ENCODE measurements at places on chromosomes 4 and X.

DNA sequence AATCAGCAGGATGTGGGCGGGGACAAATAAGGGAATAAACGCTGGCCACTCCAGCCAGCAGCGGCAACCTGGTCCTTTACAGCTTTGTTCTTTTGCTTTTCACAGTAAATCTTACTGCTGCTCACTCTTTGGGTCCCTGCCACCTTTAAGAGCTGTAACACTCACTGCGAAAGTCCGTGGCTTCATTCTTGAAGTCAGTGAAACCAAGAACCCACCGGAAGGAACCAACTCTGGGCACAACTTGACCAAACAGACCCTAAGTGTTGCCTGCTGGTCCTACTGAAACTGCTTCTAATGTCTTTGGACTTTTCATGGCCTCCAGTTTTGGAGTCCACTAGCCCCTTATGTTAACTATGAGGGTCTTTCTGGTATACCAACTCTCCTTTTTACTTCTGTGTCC is 566.2 kb upstream of the IGFBP7 start:
- DNase-seq, result no peak

GRCh38 chr4:7691982-7692381 is 247.7 kb downstream of the AFAP1 start:
- DNase-seq, result no peak

GRCh38 chr4:186345184-186345583 is 79.2 kb downstream of the F11 start:
- no peak for DNase-seq

GRCh38 chr4:140020457-140021361 is 133.3 kb downstream of the MAML3 start:
- no peak for DNase-seq

DNA sequence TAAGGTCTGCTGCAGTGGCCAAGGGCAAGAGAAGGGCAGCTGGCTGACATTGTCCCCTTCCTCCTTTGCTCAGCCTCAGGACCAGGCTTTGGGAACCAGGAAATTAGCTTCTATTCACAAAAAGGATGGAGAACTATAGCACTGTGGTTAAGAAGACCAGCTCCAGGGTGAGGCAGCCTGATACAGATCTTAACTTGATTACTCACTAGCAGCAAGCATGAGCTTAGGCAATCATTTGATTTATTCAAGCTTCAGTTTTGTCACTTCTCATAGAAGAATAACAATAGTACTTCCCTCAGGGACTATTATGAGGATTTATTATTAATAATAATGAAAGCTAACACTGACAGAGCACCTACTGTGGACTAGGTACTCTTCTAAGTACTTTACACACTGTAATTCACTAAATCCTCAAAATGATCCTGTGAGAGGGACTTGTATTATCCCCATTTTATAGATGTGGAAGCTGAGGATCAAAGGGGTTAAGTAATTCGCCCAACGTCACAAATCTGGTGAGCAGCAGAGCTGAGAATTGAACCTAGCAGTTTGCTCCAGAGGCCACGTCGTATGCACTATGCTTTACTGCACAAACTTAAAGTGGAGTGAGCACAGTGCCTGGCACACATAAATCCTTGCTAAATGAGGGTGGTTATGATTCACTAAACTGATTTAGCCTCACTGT is 130.4 kb upstream of the PAK3 start:
- no peak for DNase-seq

- no peak for DNase-seq
Observed at GRCh38 chr4:4803216-4803911, 56.1 kb upstream of the MSX1 start.

DNA sequence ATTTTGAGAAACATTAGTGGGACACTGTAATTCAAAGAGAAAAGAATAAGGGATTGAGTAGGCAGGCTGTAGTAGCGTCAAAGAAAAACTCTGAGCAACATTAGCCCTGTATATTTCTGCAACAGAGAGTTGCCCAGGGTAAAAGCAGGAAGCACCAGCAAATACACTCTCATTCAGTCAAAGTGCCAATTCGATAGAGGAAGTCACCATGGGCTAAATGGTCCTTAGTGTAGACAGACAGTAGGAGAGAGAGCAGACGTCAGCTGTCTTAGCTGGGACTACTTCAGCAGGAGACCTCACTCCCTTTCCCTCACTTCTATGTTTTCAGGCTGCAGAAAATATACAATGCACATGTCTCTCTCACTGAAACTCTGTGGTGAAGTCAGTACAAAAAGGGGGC is 2073.8 kb upstream of the TENM3 start:
- no peak for DNase-seq

GRCh38 chr4:122100508-122100907 is 51.6 kb upstream of the BLTP1 start:
- DNase-seq, result no peak

DNA sequence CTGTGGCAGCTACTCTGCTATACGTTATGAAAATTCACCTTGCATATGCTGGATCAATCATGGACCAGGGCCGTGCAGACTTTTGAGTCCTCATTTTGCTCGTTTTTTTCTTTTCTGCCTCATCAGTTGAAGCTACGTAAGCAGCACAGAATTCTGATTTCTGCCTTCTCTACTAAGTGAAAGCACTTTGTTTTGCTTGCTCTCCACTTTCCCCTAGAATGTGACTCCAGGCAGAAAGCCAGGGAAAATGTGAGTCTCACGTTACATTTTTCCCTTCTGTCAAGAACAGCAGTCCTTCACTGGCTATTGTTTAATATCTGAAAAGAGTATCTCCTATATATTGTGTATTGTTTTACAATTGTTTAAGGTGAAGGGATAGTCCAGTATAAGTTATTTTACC is 1840.1 kb downstream of the PCDH7 start:
- no peak for DNase-seq

GRCh38 chr4:41364876-41365275 is 108.1 kb downstream of the UCHL1 start:
- no peak for DNase-seq

- no peak for DNase-seq
Observed at GRCh38 chr4:159227378-159227777, 124.5 kb downstream of the RAPGEF2 start.

DNA sequence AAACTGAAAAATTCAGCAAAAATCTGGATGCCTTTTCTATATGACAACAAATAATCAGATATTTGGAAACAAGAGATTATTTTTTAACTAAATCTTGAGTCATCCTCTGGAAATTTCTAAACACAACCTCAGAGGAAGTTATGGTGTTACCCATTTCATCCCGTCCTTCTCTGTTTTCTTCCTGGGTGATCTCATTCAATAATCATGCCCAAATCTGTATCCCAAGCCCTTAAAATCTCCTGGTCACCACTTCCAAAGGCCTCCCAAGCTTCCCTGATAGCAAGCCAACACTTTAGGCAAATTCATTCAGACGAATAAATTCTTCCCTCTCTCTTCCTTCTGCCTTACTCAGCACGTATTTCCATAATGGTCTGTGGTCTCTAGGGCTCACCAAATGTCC is 9.7 kb upstream of the SORCS2 start:
- no peak for DNase-seq

- no peak for DNase-seq
Observed at GRCh38 chr4:1469607-1470392, 63.6 kb upstream of the NKX1-1 start.

DNA sequence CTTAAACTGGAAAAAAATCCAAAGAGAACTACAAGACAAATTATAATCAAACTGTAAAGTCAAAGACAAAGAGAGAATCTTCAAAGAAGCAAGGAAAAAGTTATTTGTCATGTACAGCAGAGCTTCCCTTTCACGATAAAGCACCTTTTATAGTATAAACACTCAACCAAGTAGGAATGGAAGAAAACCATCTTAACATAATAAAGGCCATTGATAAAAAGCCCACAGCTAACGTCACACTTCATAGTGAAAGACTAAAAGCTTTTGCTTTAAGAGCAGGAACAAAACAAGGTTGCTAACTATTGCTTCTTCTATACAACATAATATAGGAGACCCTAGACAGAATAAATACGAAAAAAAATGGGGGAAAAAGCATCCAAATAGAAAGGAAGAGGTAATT is 595.7 kb upstream of the POU3F4 start:
- no peak for DNase-seq

- no peak for DNase-seq
Observed at GRCh38 chr4:166140951-166141350, 267.9 kb downstream of the TLL1 start.

- DNase-seq, result no peak
Observed at GRCh38 chr4:99235955-99236354, 16.9 kb upstream of the ADH6 start.

DNA sequence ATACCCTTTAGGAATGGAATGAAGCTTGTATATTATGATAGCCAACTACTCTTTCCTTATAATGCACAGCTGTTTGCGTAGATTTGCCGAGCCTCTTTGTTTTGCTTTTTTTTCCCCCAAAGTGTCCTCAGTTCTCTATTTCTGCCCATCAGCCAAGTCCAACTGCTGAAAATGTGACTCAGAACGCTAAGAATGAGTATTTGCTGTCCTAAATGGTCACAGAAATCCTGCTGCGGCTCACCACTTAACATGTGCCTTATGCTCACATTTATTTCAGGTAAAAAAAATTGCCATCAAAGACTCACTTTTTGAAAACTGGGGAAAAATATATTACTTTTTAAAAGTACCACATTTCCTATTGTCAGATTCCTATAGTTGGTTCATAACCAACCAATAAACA is 36.9 kb downstream of the GABRA4 start:
- DNase-seq, result no peak

DNA sequence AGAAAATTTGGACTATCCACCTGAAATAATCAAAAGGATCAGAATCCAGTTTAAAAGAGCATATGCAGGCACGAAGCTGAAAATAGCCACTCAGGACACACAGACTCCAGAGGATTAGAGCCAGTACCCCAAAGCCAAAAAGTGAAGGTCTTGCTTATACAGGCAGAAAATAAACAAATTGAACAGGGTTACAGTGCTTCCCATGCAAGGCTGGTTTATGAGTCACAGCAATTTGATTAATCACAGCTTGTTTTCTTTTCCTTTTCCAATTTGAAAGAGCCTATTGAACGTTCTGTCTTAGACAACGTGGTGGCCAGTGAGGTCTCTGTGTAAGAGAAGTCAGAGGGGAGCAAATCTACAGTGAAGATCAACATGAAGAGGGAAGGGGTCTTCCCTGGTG is 10.2 kb downstream of the HGFAC start:
- DNase-seq, result no peak

DNA sequence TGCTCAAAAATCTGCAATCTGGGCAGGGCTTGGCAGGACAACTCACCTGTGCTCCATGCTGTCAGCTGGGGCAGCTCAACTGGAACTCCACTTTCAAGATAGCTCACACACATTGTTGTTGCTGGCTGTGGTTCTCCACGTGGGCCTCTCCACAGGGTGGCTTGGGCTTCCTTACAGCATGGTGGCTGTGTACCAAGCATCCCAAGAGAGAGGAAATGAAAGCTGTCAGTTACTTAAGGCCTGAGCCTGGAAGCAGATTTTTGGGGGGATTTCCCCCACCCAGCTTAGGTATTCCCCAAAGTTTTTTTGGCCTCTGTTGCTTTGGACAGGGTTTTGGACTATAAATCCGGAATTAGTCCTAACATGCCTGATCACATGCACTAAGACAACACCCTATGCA is 81.0 kb downstream of the BCOR start:
- DNase-seq, result no peak

- no peak for DNase-seq
Observed at GRCh38 chrX:18119856-18120255, 100.8 kb downstream of the BEND2 start.

DNA sequence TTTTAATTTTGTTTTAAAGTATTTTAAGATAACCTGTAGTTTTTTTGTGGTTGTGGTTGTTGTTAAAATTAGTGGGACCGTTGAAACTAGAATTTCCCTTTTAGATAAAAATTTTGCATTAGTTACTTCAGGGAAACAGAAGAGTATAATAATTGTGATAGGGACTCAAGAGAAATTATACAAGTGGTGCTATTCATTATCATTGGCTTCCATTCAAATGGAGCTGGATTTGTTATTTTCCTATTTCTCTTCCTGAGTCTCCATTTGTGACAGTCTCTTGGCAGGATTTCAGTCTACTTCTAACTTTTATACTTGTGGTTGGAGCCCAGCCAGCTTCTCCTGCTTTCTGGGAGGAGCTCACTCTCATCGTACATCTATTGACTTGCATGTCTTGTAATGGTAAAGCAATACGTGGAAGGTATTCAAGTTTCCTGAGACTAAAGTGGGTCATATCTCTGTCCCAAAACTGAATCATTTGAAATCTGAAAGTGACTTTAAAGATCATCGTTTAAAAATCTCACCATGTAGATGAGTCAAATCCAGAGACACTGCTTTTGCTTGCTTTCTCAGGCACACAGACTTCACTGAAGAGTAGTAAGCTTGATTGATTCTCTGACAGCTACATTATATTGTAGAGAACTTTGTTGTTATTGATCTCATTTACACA is 155.8 kb downstream of the RPA4 start:
- DNase-seq, result no peak

DNA sequence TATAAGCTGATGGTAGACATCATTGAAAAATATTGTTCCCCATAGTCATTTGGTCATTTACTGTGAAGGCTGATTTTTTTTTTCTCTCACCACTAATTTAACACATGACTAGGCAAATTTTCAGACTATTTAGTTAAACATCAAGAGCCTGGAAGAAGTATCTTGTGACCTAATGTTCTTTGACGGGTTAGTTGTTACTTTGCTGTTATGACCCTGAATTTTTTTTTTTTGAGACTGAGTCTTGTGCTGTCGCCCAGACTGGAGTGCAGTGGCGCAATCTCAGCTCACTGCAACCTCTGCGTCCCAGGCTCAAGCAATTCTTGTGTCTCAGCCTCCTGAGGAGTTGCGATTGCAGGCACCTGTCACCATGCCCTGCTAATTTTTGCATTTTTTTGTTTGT is 67.0 kb downstream of the HPF1 start:
- DNase-seq, result no peak

DNA sequence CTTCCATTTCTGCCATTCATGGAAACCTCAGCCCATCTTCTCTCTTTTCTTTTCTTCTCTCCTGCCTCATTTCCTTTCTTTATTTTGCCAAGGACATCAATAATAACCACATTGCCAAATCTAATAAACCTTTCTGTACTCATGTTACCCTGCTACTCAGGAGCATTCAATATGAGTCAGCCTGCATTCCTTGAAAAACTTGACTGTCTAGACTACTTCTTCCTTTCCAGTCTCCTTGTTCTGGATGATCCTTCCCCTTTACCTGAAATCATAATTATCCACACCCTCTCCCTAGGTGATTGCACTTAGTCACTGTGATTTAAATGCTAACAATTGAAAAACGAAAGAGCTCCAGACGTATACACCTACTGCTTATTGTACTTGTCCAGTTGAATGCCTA is 253.2 kb upstream of the CENPE start:
- no peak for DNase-seq

- DNase-seq, result no peak
Observed at GRCh38 chr4:15348695-15349094, 79.1 kb upstream of the C1QTNF7 start.

- DNase-seq, result peak; percentile 57
Observed at GRCh38 chr4:924107-925096, 7.7 kb downstream of the GAK start.

GRCh38 chr4:112966701-112967488 is 82.6 kb upstream of the ANK2 start:
- no peak for DNase-seq

GRCh38 chr4:89995006-89995405 is 100.4 kb downstream of the MMRN1 start:
- DNase-seq, result no peak
